ENCODE measurements at places on chromosomes 12 and 14.

- no peak for DNase-seq
- H3K27me3 ChIP-seq, result no peaks in the 10 kb centered on the region
- peaks cover 76% of the 10 kb centered on the region for H3K36me3 ChIP-seq
- peaks cover 1% of the 10 kb centered on the region for H3K4me1 ChIP-seq
- no peak overlapping the region for H3K27ac ChIP-seq
- no peak overlapping the region for H3K4me3 ChIP-seq
Observed at GRCh38 chr14:55136885-55137786, 8.1 kb downstream of the LGALS3 start.

GRCh38 chr14:61640158-61641136, 54.9 kb upstream of the HIF1A start:
- no peaks in the 10 kb centered on the region for H3K27me3 ChIP-seq
- H3K36me3 ChIP-seq, result no peaks in the 10 kb centered on the region
- no peak for DNase-seq
- H3K4me1 ChIP-seq, result peaks cover 50% of the 10 kb centered on the region
- H3K4me3 ChIP-seq, result no peak overlapping the region
- H3K27ac ChIP-seq, result no peak overlapping the region

DNA sequence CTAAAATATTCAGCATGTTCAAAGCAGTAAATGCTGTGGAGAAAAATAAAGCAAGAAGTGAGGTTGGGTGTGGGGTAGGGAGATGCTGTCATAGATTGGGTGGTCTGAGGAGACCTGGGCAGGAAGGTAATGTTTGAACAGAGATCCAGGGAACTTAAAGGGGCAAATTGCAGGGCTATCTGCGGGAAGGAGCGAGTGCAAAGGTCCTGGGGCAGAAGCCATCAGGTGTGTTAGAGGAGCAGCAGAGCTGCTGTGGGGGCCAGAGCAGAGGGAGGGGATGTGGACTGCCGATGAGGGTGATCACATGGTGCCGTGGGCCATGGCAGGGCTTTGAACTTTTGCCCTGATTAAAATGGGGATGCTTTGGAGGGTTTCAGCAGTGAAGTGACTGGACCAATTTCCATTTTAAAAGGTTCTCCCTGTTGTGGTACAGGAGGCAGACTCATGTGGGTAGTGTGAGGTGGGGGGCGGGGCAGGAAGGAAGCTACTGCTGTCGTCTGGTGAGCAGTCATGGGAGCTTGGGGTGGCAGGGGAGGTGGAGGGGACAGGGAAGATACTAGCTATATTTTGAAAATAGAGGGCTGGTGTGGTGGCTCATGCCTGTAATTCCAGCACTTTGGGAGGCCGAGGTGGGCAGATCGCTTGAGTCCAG, 145.0 kb downstream of the AACS start:
- DNase-seq, result no peak
- H3K27me3 ChIP-seq, result peaks cover 96% of the 10 kb centered on the region
- H3K4me3 ChIP-seq, result no peak overlapping the region
- H3K27ac ChIP-seq, result no peak overlapping the region

DNA sequence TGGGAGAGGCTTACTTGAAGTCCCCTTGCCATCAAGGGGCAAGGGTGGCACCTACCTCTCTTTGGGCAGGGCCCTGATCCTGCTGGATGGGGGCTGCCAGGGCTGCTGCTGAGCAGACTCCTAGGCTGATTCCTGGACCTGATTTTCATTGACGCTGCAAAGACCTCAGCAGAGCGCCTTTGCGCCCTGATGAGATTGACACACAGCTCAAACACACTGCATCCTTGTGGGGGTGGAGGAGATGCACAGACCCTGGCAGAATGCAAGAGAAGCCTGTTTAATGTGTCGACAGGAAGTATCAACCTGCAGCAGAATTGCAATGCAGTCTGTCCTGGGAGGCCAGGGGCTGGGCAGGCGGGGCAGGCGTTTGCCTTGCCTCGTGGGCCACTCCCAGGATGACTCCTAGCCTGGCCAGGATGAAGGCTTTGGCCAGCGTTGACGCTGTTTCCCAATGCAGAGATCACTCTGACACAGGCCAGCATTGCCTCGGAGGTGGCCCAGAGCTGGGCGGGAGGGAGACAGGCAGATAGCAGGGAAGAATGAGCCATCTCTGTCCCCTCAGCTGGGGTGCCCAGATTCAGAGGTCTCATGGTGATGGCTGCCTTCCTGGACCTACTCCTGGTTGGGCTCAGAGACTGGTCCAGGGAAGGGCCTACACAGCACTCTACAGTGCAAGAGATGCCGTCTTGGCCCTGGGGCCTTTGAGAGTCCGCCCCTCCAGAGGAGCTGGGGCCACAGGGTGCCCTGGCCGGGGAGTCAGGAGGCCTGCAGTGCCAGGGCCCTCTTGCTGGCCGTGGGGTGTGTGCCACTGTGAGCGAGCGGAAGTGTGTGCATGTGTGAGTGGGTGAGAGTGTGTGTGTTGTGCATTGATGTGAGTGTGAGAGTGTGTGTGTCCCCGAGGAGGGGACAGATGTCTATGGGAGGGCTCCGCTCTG, 108.3 kb downstream of the KIF26A start:
- peak; percentile 9 for DNase-seq
- H3K36me3 ChIP-seq, result no peaks in the 10 kb centered on the region
- H3K4me1 ChIP-seq, result no peaks in the 10 kb centered on the region
- peaks cover 4% of the 10 kb centered on the region for H3K27me3 ChIP-seq
- H3K4me3 ChIP-seq, result no peak overlapping the region
- no peak overlapping the region for H3K27ac ChIP-seq

DNA sequence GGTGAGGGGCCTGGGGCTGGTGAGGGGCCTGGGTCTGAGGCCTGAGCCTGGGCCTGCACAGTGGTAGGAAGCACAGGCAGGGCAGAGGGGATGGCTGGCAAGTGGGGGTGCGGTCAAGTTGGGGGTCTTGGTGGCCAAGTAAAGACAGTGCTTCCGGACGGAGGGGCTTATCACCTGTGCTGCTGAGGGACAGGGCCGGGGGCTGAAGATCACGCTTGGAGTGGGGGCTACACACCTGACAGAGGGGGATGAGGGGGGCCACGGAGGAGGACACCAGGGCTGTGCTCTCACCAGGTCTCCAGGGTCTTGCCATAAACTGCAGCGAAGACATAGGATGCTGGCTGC, 12.2 kb downstream of the TEDC1 start:
- no peak overlapping the region for H3K27ac ChIP-seq
- DNase-seq, result no peak
- no peaks in the 10 kb centered on the region for H3K4me1 ChIP-seq
- no peaks in the 10 kb centered on the region for H3K27me3 ChIP-seq
- H3K4me3 ChIP-seq, result no peak overlapping the region

DNA sequence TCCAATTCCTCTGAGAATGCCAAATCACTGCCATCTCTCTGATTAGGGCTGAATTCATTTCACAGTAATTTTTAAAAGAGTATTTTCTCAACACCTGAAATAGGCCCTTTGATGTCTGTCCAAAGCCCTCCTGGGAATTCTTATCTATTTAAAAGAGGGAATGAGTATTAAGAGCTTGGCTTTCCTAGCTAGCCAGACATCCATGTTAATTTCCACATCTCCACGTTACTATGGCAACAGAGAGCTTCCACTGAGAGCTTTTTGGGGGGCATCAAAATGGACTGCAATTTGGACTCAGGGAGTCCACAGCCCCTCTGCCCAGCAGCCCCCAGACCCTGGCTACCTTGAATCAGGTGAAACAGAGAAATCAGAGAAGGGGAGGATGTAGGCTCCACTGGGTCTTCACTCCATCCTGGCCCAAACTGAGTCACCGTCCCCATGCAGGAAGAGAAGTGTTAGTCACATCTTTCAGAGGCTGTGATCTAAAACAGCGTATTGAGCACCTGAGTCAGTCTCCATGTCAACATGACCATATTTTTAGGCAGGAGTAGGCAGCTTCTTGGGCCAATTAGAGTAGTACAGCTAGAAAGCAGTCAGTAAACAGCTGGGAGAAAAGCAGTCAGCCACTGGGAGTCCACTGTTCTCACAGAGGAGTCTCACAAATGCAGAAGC, 7.0 kb upstream of the FICD start:
- DNase-seq, result peak; percentile 86
- peak overlapping the region; percentile 18 for H3K27ac ChIP-seq
- H3K4me3 ChIP-seq, result no peak overlapping the region
- H3K4me1 ChIP-seq, result peaks cover 8% of the 10 kb centered on the region
- no peaks in the 10 kb centered on the region for H3K36me3 ChIP-seq

DNA sequence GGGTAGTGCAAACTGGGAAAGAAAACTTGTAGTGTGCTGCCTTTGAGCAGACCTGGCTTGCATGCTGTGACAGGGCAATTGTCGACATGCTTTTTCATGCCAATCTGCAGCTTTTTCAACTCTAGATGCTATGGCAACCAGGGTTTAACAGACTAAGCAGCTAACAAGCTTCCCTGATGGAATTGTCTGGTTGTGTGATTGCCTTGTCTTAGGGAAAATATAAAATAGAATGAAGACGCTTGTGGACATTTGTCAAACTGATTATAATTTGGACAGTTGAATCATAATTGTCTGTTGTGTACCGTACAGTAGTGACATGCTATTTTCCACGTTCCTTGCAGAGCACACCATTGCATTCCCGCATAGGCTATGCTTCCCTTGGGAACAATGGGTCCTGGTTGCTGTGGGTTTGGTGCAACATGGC, 113.0 kb downstream of the FOXG1 start:
- H3K4me1 ChIP-seq, result no peaks in the 10 kb centered on the region
- H3K4me3 ChIP-seq, result no peak overlapping the region
- H3K27ac ChIP-seq, result no peak overlapping the region

- peaks cover 44% of the 10 kb centered on the region for H3K4me1 ChIP-seq
- no peak overlapping the region for H3K4me3 ChIP-seq
- peak; percentile 94 for DNase-seq
- no peaks in the 10 kb centered on the region for H3K27me3 ChIP-seq
- H3K36me3 ChIP-seq, result no peaks in the 10 kb centered on the region
- peak overlapping the region; percentile 52 for H3K27ac ChIP-seq
Observed at GRCh38 chr14:69317102-69317755, 57.3 kb downstream of the GALNT16 start.

DNA sequence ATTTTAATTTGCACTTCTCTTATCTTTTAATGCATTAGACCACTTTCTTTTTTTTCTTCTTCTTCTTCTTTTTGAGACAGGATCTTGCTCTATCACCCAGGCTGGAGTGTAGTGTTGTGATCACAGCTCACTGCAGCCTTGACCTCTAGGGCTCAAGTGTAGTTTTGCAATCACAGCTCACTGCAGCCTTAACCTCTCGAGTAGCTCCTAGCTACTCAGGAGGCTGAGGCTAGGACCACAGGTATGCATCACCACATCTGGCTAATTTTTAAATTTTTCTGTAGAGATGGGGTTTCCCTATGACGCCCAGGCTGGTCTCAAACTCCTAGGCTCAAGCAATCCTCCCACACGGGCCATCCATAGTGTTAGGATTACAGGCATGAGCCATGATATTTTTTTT, 12.7 kb downstream of the TMED8 start:
- H3K4me3 ChIP-seq, result no peak overlapping the region
- H3K36me3 ChIP-seq, result no peaks in the 10 kb centered on the region
- H3K27me3 ChIP-seq, result no peaks in the 10 kb centered on the region
- no peak overlapping the region for H3K27ac ChIP-seq
- no peak for DNase-seq

DNA sequence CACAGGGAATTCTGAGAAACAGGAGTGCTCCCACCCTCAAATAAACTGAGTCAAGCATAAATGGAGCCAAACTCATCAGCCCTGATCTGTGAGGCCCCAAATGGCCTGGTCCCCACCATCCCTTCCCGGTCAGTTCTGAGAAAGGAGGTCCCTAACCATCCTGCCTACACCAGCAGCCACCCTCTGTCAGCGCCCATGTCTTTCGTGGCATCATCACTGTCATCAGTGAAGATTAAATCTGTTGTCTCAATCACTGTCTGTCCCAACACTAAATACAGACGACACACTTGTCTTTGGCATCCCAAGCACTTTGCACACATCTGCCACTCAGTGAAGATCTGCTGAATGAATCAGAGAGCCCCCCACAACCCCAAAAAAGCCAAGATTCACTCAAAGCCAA, 22.4 kb downstream of the VPS37B start:
- H3K36me3 ChIP-seq, result peaks cover 37% of the 10 kb centered on the region
- H3K4me1 ChIP-seq, result peaks cover 22% of the 10 kb centered on the region
- no peak overlapping the region for H3K4me3 ChIP-seq
- no peak overlapping the region for H3K27ac ChIP-seq
- no peak for DNase-seq

GRCh38 chr14:80567905-80568536, 356.7 kb upstream of the DIO2 start:
- H3K36me3 ChIP-seq, result no peaks in the 10 kb centered on the region
- H3K4me1 ChIP-seq, result peaks cover 73% of the 10 kb centered on the region
- peak overlapping the region; percentile 67 for H3K27ac ChIP-seq

- H3K4me1 ChIP-seq, result peaks cover 5% of the 10 kb centered on the region
- no peak overlapping the region for H3K27ac ChIP-seq
- H3K27me3 ChIP-seq, result peaks cover 11% of the 10 kb centered on the region
- no peaks in the 10 kb centered on the region for H3K36me3 ChIP-seq
- no peak overlapping the region for H3K4me3 ChIP-seq
Observed at GRCh38 chr14:34324363-34324795, 137.7 kb downstream of the SPTSSA start.

GRCh38 chr14:61510736-61511557, 184.4 kb upstream of the HIF1A start:
- no peak for DNase-seq
- no peak overlapping the region for H3K4me3 ChIP-seq
- peak overlapping the region; percentile 39 for H3K27ac ChIP-seq
- peaks cover 50% of the 10 kb centered on the region for H3K4me1 ChIP-seq
- H3K27me3 ChIP-seq, result no peaks in the 10 kb centered on the region

DNA sequence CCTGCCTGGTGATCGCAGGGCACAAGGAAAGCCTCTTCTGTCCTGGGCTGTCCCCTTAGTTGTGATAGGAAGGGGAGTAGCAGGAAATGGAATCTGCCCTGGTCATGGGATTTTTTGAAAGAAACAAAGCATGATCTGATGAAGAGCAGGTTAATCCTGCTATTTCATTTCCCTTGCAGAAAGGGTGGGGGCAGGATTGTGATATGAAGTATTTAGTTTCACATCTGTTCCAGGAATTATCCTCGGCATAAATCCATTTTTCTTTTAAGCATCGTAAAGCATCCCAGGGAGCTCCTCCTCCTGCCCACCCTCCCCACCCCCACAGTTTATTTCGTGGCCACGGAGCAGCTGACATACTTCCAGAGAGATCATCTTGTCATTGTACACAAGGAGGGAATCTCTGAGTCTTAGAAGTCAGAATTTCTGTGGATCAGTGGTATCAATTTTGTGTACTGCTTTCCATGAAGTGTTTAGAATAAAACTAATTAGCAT, 53.1 kb downstream of the TGFB3 start:
- H3K27me3 ChIP-seq, result no peaks in the 10 kb centered on the region
- no peaks in the 10 kb centered on the region for H3K4me1 ChIP-seq
- H3K36me3 ChIP-seq, result no peaks in the 10 kb centered on the region

DNA sequence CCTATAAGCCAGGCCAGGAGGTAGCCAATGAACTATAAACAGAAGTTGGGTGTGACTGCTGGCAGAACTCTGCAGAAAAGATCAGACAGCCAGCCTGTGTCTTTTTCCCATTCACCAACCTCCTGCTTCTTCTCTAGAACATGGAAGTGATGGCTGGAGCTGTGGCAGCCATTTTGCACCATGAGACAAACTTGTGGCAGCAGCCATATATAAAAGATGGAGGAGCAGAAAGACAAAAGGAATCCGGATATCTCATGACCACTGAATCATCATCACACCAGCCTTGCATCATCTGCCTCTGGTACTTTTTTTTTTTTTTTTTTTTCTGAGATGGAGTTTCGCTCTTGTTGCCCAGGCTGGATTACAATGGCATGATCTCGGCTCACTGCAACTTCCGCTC, 8.7 kb downstream of the BEGAIN start:
- no peaks in the 10 kb centered on the region for H3K4me1 ChIP-seq
- H3K36me3 ChIP-seq, result no peaks in the 10 kb centered on the region
- no peak overlapping the region for H3K4me3 ChIP-seq
- no peak for DNase-seq
